ENCODE measurements at places on chromosomes 4 and X.

DNA sequence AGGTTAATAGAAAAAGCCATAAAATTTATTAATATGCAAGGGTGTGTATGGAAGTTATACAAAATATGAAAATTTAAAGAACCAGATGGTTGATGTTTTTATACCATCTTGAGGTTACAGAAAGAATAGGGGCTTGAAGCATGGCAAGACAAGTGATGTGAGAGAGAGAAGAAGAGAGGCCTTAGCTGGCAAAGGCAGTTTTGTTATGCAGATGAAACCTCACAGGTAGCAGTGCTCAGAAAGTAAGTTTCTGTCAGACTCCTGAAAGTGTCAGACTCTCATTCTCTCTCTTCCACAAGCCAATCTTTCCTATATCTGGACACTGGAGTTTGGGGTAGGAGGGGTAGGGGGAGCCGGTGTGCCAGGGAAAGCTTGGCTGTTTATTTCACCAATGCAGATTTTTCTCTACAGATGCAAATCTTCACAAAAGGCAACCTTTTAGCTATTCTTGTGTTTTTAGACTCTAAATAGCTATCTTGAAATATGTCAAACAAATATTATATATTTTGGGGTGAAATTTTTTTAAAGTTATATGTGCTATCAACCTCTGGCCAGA is 124.5 kb downstream of the CFAP299 start:
- DNase-seq = no peak

DNA sequence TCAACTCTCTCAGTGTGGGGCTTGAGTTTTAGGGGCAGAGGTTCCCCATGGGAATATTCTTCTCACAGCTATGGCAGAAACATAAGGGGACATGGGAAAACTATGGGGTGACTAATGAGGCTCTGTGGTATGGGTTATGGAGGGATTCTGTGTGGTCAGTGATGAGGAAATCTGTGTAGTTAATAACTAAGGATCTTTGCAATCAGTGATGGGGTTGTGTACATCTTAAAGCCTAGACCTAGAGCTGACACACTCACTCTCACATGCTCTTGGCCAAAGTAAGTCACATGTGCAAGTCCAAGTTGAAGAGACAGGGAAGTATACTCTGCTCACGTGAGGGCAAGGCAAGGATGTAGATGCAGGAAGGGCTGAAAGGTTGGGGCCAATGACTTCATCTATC is 86.4 kb upstream of the UXT start:
- no peak for DNase-seq

GRCh38 chr4:168183717-168184571 is 91.6 kb downstream of the ANXA10 start:
- peak; percentile 28 for DNase-seq

GRCh38 chrX:111100191-111100590 is 4.2 kb downstream of the PAK3 start:
- DNase-seq = peak; percentile 63

GRCh38 chr4:95839891-95840290 is at the start of gene PDHA2:
TSS of gene PDHA2 (plus strand) at chr4:95840093. CDS start at chr4:95840151, 58 bp downstream.
- DNase-seq = no peak

GRCh38 chrX:30615229-30615628 is 37.7 kb upstream of the TASL start:
- no peak for DNase-seq

DNA sequence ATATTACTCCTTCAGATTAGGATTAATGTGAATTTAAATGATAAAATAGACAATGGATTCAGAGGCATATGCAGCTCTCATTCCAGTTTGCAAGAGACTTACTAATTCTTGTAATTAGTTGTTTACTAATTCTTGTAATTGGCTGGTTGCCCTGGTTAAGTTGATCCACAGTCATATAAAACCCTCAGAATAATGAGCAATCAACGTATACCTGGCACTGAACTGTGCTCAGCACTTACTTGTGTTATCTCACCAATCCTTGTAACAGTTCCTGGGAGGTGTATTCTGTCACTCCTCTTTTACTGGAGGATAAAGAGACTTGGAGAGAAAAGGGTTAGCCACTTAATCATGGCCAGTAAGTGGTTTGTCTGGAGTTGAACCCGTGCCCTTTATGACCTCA is 10.5 kb downstream of the HERC5 start:
- no peak for DNase-seq

DNA sequence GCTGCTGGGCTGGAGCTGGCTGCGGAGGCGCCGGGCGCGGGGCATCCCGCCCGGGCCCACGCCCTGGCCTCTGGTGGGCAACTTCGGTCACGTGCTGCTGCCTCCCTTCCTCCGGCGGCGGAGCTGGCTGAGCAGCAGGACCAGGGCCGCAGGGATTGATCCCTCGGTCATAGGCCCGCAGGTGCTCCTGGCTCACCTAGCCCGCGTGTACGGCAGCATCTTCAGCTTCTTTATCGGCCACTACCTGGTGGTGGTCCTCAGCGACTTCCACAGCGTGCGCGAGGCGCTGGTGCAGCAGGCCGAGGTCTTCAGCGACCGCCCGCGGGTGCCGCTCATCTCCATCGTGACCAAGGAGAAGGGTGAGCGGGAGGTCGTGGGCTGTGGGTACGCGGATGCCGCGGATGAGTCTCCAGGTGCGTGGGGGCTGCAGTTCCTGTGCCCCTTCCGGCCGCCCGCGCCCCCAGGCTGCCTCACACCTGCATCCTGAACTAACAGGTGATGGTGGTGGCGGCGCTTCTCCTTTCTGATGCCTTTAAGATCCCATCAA is 499 bp downstream of the CYP2U1 start:
- no peak for DNase-seq

DNA sequence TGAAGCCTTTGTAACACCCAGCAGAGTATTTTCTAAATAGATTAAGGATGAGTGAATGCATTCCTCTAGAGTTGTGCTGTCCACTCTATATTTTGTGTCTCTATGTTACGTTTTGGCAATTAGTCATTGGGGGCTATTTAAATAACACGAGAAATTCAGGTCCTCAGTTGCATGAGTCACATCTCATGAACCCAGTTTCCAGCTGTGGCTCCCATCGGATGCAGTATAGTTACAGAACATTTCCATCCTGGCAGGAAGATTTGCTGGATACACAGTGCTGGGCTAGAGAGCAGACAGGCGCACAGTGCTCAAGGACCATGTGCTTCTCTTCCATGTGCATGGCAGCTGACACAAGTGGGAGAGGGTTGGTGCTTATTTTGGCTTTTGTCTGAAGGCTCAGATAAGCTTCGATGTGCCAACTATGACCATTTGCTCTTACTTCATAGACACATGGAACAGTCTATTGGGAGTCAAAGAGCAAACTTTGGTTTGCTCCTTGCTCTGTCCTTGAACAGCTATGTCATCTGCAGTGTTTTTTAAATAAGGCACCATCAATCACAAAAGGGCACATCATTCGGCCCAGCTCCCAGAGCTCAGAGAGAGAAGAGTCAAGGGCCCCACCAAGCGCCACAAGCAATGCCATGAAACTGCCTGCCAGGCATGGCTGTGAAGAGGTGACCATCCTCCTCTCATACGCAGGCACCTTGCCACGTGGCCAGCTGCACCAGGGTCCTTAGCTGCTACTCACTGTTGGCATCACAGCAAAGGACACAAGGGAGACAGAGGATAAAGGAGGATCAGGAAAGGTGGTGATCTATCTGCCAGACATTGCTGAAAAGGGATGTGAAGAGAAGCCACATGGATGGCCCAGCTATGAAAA is 8.1 kb upstream of the STS start:
- DNase-seq = no peak

GRCh38 chrX:107924136-107924746 is 57.9 kb downstream of the TEX13B start:
- DNase-seq = no peak

DNA sequence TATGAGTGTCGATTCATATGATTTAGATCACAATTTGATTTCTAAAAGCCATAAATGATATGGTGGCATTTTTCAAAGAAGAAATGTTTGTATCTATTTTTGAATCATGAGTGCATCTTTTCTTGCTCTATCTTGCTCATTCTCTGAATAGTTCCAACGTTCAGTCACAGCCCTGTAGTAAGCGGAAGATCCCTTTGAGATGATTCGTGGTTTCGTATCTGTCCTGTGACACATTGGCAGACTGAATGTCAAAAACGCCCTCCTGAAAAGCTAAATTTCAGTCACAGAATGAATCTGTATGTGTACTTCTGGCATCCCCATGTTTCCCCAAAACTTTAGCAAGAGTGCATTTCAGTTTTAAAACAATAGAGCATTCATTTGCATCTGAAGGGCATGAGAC is 1066.9 kb upstream of the TENM3 start:
- no peak for DNase-seq

DNA sequence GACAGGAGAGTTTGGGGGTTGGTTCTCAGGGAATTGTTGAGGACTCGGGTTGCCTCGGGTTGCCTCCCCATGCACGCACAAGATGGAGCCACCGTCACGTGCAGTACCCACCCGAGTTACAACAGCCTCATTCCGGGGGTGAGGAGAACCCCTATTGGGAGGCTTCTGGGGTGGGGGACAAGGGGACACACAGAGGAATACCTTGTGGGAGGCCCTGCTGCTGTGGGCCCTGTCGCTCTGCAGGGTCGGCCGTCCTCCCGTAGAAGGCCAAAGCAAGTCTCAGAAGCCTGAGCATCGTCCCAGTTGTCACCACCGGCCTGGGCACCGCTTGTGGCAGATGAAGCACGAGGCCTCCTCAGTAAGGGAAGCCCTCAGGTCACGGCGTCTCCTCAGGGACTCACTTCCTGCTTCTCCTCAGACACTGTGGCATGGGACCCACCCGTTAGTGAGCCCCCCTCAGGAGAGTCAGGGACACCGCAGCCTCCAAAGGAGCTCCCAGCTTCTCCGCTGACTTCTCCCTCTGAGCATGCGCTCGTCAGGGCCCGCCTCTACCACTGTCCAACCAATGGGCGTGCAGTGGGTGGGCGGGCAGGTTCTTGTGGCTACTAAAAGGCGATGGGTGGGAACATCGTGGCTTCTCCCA is at the start of gene CT55:
TSS of gene CT55 (minus strand) at position 522 of the 643 bp plus-strand sequence. CDS start at position 295, 227 bp downstream.
- DNase-seq = no peak

- no peak for DNase-seq
These were observed 3.7 kb upstream of the LCORL start for GRCh38 chr4:18025288-18025687.

- DNase-seq = peak; percentile 51
These were observed at the start of gene TLR10 for GRCh38 chr4:38782452-38783108. TSS of gene TLR10 (minus strand) at chr4:38782990. CDS start at chr4:38775590, 7,400 bp downstream.

- DNase-seq = no peak
These were observed 759 bp downstream of the ZC4H2 start for GRCh38 chrX:64975491-64975890.

DNA sequence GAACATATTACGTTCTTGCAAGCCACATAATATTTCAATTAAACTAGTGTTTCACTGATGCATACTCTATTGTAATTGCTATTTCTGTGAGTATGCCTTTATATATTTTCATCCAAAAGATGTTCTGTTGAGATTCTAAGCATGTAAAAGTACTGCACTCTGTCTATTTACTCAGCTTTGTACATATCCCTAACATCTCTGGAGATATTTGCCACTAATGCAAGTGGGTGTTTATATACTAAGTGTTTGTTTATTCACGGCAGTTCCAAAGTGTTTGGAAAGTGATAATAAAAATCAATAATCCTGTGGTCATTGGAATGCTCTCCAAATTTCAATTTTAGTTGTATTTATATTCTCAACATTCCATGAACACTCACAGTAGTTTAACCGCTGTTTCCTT is 1989.0 kb downstream of the C4orf33 start:
- DNase-seq = no peak

- DNase-seq = no peak
These were observed 67.8 kb downstream of the ZNF674 start for GRCh38 chrX:46477435-46477834.

- no peak for DNase-seq
These were observed 4.4 kb upstream of the PRDX4 start for GRCh38 chrX:23662853-23663252.

DNA sequence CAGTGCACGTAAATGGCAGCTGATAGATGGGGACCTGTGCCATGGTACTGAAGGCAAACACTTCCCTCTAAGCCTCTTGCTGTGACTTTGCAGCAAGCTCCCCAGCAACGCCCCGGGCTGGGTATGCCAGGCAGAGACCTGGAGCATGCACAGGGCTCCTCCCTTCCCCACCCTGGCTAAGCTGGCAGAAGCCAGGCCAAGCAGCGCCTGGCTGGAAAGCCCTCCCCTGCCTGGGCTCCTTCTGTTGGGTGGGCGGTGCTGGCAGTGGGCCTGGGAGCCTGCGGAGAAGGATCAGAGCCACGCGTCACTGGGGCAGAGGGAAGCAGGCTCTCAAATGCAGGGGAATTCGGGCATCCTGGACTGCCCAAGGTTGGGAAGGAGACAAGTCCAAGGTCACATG is 3.6 kb downstream of the ATP2B3 start:
- DNase-seq = no peak

DNA sequence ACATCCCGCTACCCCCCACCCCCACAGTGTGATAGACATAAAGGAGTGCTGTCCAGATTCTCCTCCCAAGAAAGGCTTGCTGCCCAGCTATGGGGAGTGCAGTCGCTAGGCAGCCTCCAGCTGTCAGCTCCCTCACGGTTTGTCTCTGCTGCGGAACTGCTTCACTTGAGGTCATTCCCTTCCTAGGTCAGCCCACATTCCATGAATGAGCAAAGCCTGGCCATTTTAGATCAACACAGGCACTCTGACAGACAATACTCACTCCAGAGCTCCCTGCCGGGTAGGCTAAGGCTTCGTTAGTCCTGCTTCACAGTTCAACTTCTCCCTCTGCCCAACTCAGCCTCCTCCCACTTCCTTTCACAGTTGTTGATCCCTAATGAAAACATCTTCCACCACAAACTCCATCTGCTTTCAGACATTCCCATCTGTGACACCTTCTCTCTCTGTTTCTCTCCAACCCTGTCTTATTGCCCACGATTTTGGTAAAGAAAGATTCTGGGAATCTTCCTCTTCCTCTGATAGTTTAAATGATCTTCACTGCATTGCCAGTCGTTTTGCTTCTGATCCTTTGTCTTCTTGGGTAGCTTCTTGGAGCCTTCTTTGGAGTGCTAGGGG is 318.9 kb upstream of the F9 start:
- DNase-seq = no peak

GRCh38 chr4:189660722-189661360 is 279.8 kb upstream of the FRG1 start:
- DNase-seq = no peak

GRCh38 chrX:10235851-10236250 is 79.1 kb downstream of the CLCN4 start:
- DNase-seq = no peak

DNA sequence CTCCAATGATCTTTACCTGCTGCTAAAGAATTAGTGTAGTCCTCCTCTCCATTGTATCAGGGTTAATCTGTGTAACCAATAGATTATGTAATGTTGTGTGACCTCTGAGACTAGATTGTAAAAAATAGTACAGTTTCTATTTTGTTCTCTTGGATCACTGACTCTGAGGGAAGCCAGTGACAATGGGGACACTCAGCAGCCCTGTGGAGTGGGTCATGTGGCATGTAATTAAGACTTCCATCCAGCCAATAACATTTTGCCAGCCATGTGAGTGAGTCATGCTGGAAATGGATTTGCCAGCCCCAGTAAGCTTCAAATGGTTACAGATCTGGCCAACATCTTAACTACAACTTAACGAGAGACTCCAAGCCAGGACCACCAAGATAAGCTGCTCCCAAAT is 332.3 kb downstream of the PTTG2 start:
- DNase-seq = no peak

- no peak for DNase-seq
These were observed 30.3 kb downstream of the TMPRSS11A start for GRCh38 chr4:67933038-67933437.

Data from RWPE1 (cell line).